NCI-H1436 (cell line): ENCODE measurements at places on chromosomes 1 and 21.

DNA sequence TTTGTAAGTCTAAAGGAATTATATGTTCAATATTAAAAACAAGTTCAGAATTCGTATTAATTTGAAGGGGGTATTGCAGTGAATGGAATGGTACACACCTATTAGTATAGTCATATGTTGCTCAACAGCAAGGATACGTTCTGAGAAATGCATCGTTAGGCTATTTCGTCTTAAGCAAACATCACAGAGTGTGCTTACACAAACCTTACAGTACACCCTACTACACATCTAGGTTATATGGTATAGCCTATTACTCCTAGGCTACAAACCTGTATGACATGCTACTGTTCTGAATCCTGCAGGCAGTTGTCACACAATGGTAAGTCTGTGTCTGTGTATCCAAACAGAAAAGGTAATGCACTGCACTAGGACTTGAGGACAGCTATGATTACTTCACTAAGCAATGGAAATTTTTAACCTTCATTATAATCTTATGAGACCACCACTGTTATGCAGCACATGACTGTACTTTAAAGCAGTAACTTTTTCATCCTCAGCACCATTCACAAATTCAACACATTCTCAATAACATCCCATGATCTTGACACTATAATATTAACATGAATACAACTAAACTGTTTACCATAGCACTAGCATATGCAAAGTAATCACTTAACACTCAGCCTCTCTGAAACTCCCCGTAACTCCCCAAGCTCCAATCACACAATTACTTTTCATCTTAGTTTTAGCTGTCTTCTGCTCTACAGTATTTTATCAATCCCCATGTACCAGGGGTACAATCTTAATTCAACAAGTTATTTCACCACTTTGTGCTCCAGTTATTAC is 14.4 kb upstream of the PSMG1 start:
- no peak for DNase-seq

DNA sequence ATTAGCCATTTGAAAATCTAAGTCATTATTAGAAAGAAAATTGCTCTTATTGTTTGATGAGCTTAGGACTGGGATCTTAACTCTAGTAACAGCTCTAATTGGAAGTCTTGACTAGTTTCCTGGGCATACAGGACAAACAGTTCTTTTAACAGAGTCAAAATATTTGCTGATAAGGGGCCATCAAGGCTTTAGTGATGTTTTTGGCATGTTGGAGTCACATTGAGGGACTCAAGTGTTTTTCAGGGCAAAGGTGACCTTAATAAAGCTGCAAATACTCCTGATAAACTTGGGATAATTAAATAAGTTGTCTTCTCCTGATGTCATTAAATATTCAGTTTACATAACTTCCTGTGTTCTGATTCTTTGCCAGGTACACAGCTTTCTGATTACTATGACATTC is 6.5 kb upstream of the KRTAP19-7 start:
- no peak for DNase-seq

- DNase-seq, result no peak
Measured at GRCh38 chr1:80448081-80448480, 1352.7 kb upstream of the ADGRL2 start.

DNA sequence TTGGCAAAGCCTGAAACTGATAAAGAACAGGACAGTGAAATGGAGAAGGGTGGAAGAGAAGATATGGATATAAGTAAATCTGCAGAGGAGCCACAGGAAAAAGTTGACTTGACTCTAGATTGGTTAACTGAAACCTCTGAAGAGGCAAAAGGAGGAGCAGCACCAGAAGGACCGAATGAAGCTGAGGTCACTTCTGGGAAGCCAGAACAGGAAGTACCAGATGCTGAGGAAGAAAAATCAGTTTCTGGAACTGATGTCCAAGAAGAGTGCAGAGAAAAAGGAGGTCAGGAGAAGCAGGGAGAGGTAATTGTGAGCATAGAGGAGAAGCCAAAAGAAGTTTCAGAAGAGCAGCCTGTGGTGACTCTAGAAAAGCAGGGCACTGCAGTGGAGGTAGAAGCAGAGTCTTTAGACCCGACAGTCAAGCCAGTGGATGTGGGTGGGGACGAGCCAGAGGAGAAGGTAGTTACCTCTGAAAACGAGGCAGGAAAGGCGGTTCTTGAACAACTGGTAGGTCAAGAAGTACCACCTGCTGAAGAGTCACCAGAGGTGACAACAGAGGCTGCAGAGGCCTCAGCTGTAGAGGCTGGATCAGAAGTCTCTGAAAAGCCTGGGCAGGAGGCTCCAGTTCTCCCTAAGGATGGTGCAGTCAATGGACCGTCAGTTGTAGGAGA is 16.3 kb downstream of the CCDC17 start:
- DNase-seq, result no peak

DNA sequence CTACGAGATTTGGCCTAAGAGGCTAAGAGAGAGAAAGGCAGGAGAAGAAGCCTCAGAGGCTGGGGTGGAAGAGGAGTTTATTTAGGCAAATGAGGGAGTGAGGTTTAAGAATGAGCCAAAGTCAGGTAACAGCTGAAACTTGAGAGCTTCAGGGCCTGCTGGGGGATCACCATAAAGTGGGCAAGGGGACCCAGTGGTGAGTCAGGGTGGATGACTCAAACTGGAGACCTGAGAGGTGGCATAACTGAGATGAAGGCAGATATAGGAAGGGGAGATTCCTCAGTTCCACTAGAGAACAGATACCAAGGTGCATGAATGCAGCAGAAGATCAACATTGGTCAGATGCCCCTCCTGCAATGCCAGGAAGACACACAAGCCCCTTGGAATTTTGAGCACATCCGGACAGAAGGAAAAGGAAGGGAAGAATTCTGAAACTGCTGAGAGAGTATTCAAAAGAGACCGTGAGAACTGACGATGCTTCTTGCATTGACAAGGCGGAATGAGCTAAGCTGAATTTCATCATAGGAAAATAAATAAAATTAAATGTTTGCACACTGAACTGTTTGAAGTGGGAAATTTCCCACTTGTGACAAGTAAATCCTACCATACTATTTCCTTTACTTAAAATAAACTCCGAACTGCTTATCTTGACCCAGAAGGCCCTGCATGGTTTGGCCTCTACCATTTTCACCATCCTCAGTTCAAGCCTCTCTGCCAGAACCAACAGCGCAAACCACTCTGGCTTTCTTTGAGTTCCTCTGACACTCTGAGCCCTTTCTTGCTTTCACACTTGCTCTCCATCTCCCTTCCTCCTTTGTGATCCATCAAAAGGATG is 94.1 kb downstream of the NMNAT2 start:
- no peak for DNase-seq
